Left ventricle myocardium superior (tissue), 1 donor: ENCODE measurements at places on chromosomes 12 and 14. TPM values are rescaled to one million over a fixed set of nuclear protein-coding genes. Genes with fewer than 3 reads are reported as not detected.

GRCh38 chr12:95158919-95159318 lies 58.3 kb downstream of the FGD6 start:
- DNase-seq, result no peak

ZFYVE1 gene
- 15.7 TPM for total RNA-seq

PABPN1 gene
- total RNA-seq, result 76.8 TPM

- no peak for DNase-seq
These were observed 171.1 kb upstream of the CCDC196 start for GRCh38 chr14:66315098-66315497.

DNA sequence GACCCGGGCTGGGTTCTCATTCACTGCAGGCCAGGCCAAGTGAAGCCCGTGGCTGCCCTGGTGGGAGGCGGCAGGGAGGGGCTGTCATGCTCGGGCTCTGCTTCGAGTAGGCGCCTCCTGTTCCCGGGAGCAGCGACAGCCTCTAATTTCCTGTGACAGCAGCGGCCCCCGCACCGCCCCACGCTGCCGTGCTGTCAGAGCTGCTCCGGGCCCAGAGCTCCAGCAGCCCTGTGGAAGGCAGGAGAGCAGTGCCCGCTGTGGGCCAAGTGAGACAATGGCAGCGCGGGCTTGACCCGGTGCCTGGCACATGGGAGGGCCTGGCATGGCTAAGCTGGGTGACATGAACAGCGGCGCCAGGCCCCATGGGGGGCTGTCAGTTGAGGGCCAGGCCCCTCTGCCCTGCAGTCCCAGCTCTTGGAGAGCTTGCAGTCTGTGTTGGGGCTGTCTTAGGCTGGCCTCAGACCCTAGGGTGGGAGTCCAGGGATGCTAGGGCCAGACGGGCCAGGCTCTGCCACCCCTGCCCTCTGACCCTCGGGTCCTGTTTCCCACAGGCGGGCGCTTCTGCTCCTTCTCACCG lies 5.1 kb downstream of the TRMT61A start:
- no peak for DNase-seq

TAS2R9 gene
- not detected for total RNA-seq

ACOT4 gene
- total RNA-seq, result 0.84 TPM

- no peak for DNase-seq
These were observed 365 bp upstream of the ABHD4 start for GRCh38 chr14:22597771-22598098.

GRCh38 chr12:118101051-118101450 lies 2.8 kb downstream of the VSIG10 start:
- no peak for DNase-seq

APOF gene
- not detected for total RNA-seq

GRCh38 chr12:3243376-3244084 lies 166.4 kb downstream of the TSPAN9 start:
- no peak for DNase-seq

DNA sequence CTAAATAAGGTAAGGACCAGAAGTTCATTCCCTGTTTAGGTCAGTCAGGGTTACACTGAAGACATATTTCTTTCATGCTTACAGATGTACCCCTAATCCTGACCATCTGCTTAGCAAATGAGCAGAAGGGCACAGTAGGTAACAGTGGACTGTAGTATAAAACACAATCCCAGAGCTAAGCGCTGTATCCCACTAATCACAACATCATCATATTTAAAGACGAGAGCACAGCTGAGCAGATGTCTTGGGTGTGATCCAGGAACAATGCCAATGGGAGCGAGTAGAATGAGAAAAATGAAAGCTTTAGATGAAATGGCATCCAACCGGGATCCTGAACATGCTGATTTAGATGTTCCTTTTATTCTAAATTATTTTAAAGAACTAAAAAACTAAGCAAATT lies 213.4 kb downstream of the CCER1 start:
- no peak for DNase-seq

GRCh38 chr14:51400139-51400538 lies 160.1 kb downstream of the TMX1 start:
- no peak for DNase-seq

- DNase-seq, result no peak
These were observed 19.6 kb upstream of the TMEM106C start for GRCh38 chr12:47943623-47944340.

- no peak for DNase-seq
These were observed 55.9 kb downstream of the CCDC92 start for GRCh38 chr12:123916729-123917128.

GRCh38 chr12:56518570-56518969 lies 3.0 kb upstream of the RBMS2 start:
- no peak for DNase-seq

DNA sequence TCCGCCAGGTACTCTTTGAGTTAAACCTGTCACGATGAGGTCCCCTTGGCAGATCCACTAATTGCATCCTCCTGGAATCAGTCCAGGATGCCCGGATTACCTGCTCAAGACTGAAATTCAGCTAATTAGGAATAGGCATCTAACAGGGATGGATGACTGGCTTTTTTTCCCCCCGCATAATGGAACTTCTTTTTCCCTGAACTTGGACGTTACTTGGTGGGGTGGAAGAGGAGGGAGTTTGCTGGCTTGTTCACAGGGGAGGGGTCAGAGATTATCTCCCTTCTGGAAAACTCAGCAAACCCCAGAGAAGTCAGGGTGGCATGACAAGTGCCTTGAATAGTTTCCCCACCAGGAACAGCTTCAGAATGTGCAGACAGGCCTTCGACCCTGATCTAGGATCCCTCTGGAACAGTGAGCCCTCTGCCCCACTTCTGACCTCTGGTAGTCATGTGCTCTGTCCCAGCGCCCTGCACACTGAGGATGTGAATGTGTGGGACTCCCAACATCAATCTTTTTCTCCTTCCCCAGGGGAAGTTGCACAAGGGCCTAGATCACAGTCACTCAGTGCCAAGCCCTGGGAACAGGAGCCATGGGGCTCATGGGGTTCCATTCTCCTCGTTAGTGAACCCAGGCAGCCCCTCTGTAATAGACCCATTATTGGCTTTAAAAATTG lies 142.5 kb downstream of the SMOC1 start:
- no peak for DNase-seq

DNA sequence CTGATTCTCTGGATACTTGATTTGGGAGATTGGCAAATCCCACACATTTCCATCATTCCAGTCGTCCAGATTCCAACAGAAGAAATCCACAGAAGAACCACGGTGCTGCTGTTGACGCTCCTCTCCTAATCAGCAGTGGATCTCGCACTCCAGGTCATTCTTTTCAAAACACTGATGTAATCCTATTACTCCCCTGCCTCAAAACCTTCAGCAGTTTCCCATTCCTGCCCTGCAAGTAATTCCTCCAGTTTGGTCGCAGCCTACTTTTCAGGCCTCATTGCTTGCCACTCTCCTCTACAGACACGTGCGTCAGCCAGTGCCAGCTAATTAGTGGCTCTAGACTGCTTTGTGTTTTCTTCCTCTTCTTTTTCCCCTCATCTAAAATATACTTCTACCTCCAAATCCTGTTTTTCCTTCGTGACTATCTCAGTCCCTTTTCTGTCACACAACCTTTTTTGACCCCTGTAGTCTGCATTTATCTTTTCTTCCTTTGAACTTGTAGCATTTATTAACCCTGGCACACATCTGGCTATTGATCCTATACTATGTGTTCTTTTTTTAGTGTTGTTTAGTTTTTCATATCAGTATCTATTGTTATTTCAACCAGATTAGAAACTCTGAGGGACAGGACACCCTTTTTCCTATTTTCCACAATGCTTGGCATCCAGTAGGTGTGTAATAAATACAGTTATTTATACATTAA lies 36.8 kb downstream of the PRORP start:
- DNase-seq, result no peak

- DNase-seq, result no peak
These were observed 34.6 kb downstream of the PTPRR start for GRCh38 chr12:70885956-70886355.

DNA sequence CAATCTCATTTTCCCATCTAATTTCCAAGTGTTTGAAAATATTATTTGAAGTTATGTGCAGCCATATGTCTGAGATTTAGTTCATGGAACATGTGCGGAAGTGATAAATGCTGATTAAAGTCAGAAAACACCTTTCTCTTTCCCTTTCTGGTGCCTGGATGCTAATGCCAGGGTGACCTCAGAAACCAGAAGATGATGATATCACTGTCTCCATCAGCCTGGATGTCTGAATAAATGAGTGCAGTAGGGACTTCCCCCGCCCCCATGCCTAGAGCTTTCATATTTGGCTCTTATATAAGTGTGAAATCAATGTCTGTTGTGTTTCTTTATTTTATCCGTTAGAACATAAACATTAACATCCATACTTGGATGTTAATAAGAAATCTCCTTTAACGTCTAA lies 261.9 kb upstream of the LRIG3 start:
- no peak for DNase-seq

FAM186B gene
- total RNA-seq, result 0.47 TPM

DNA sequence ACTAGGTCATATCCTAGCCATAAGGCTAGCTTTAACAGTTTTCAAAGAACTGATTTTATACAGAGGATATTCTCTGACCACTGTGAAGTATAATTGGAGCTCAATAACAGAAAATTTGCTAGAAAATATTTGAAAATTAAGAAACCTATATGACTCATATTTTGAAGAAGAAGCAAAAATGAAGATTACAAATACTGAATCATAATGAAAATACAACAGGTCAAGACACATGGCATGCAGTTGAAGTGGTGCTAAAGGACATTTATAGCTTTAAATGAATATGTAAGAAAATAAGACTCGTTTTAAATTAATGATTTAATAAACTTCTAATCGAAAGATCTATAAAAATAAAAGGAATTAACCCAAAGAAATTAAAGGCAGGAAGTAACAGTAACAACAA lies 1234.6 kb downstream of the SLC16A7 start:
- no peak for DNase-seq

GRCh38 chr14:48289701-48290100 lies 614.3 kb upstream of the MDGA2 start:
- DNase-seq, result no peak

DNA sequence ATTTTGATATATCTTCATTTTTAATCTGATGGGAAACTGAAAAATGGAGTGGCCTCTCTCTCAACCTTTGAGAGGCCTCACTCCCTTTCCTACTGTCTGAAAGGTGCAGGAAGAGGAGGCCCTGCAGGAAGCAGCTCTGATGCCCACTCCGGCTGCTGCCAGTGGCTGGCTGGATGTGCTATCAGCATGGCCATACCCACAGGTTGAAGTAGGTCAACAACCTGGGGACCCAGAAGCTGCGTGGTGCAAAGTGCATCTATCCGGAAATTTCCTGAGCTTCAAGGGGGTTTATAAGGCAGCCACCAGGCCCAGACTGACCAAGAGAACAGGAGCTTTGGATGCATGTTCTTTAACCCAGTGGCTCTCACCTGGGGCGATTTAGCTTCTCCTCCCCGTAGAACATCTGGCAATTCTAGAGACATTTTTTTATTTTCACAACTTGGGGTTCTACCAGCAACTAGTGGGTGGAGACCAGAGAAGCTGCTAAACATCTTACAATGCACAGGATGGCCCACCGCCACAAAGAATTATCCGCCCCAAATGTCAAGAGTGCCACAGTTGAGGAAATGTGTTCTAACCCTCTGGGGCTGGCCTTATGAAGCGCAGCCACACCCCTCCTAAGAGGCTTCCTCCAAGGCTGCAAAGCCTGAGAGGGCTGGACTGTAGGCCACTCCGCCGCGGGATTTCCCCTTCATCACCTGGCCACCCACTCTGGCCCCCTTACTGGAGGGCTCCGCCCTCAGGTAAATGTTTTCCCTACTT lies 8.2 kb upstream of the BATF start:
- DNase-seq, result no peak

GRCh38 chr12:28800129-28800528 lies 348.9 kb upstream of the FAR2 start:
- DNase-seq, result no peak

DNA sequence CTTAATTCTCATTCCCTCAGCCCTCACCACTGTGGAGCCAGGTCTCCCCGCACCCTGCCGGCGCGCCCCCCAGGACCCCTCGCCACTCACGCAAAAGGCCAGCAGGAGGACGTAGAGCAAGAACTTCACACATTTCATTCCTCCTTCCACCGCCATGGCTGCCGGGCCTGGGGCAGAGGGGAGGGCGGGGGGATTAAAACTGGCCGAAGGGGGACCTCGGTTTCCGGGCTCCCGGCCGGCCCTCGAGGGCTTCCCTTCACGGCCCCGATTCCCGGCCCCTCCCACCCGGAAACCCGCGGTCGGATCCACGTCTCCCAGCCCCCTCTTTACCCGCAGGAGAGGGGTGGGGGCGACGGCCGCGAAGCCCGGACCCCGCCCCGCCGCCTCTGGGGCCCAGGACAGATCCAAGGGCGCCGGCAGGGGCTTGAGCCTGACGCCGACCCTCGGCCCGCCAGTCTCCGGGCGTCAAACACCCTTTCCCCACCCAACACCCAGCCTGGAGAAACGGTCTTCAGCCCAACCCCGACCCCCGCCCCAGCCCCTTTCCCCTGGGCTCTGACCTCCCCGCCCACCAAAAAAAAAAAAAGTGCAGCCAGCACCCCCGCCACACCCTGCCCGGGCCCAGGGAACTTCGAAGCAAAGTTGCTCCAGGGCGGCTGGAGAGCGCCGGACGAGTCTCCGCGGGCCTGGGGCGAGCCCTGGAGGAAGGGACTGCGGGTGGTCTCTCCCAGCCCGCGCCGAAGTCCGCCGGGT lies 447 bp downstream of the CD63 start:
- DNase-seq, result peak; percentile 87

- no peak for DNase-seq
These were observed 252.7 kb downstream of the LRFN5 start for GRCh38 chr14:41859336-41859735.

ZNF385A gene
- 7.7 TPM for total RNA-seq

GRCh38 chr12:114342656-114343055 lies 63.3 kb downstream of the TBX5 start:
- no peak for DNase-seq
